Renal pelvis (tissue), 12 donors: ENCODE measurements at places on chromosomes 2 and 18.

DNA sequence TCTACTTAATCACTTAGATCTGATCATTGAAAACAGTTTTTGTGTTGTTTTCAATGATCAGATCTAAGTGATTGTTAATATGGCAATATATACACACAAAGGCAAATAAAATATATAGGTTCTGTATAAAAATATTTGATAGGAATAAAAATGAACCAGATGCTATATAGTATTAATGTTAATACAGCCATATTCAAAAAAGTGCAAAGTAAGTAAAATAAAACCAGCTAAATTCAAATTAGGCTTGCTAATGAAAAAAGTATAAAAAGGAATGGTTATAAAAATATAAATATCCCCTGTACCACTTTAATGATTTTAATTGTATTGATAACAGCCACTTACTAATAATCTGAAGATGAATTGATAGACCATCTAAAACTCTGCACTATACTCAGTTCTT, 38.4 kb downstream of the VPS54 start:
- no peak for DNase-seq

DNA sequence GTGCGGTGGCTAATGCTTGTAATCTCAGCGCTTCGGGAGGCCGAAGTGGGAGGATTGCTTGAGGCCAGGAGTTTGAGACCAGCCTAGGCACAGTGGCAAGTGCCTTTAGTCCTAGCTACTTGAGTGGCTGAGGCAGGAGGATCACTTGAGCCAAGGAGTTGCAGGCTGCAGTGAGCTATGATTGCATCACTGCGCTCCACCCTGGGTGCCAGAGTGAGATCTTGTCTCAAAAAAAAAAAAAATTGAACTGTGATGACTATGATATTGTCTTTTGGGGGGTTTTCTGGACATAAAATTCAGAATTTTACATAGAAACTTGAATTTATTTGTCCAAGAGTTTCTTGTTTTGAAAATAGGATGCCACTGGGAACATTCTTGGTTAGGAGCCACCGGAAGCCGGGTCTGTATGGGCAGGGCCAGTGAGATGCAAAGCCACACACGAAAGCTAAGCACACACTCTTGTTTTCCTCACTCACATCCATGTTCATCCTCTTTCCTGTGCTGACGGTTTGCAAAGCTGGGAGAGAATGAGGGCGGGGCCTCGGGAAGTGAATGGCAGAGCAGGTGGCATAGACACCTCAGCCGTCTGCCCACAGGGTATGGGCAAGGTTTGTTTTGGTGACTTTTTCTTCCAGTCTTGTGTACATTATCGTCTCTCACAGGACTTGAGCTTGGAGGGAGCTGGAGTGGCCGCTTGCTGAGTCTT, 12.6 kb downstream of the AGAP1 start:
- no peak for DNase-seq

- no peak for DNase-seq
Measured at GRCh38 chr18:31646332-31647126, 37.9 kb downstream of the B4GALT6 start.

- no peak for DNase-seq
Measured at GRCh38 chr2:11160731-11161455, 5.6 kb downstream of the SLC66A3 start.

GRCh38 chr2:219995399-219995798, 368.0 kb downstream of the SLC4A3 start:
- DNase-seq = peak; percentile 47

DNA sequence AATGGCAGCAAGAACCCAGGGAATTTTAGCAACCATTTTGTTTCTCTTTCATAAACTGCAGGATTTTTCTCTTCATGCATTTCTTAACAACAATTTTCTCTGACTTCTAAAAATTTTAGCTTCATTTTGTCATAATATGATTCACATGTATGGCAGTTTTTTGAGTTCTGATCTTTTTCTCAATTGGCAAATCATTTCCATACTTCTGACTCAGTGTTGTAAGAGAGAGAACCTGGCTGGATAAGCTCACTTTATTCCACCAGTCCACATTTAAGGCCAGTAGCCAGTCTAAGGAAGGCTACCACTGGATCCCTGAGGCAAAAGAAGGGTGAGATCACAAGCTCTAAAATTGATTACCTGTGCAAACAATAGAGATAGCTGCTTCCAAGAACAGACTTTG, 42.8 kb upstream of the COL3A1 start:
- no peak for DNase-seq

DNA sequence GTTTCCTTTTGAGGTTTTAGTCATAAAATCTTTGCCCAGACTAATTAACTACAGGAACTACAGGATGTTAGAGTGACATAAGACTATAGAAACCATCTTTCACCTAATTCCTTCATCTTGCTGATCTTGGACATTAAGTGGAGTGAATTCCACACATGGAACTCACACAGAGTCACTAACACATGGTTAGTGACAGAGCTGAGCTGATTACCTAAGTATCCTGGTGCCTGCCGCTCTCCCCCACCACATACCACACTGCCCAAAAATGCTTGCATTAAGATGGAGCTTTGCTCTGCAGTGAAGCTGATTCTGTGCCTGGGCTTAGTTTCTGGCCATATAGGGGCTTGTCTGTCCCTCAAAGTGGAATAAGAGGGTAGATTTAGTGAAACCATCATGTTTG, 332.9 kb upstream of the NT5C1B start:
- no peak for DNase-seq

DNA sequence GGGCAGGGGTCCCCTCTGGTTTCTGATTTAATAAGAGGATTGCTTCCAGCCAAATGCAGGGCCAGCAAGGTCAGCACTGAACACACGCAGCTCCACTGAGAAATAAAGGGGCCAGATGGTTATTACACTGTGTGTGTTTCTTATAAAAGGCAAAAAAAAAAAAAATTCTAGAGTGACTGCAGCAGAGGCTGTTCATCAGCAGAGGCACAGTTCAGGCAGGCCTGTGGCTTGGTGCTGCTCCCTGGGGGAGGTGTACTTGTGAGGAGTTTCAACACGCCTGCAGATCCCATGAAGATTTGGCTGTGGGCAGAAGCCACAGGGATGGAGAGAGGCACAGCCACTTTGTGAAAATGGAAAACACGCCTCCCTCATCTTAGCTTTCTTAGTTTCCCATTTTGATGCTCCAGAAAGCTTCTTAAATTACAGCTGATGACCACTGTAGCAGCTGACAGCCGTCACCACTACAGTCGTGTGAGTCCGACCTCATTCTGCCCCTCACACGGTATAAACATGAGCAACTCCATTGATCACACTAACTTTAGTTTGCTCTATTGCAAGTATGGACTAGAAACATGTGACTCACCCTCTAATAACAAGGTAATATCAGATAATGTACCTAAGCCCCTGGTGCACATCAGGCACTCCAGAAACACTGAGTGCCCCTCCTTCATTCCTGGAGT, 726.5 kb upstream of the RAB6C start:
- DNase-seq = no peak

GRCh38 chr2:11492244-11492643, 26.3 kb upstream of the E2F6 start:
- no peak for DNase-seq
